Dermis blood vessel endothelial cell (primary cell): ENCODE measurements at places on chromosomes 3 and 15. TPM values are rescaled to one million over a fixed set of nuclear protein-coding genes. Genes with fewer than 3 reads are reported as not detected.

The TLR9 gene
- under 0.01 TPM in 1 of 2 replicates, not detected in the other for total RNA-seq

The C3orf49 gene
- not detected in 2 replicates for total RNA-seq

The CCR5 gene
- total RNA-seq: not detected in 2 replicates

The FSD2 gene
- total RNA-seq: not detected in 2 replicates

DNA sequence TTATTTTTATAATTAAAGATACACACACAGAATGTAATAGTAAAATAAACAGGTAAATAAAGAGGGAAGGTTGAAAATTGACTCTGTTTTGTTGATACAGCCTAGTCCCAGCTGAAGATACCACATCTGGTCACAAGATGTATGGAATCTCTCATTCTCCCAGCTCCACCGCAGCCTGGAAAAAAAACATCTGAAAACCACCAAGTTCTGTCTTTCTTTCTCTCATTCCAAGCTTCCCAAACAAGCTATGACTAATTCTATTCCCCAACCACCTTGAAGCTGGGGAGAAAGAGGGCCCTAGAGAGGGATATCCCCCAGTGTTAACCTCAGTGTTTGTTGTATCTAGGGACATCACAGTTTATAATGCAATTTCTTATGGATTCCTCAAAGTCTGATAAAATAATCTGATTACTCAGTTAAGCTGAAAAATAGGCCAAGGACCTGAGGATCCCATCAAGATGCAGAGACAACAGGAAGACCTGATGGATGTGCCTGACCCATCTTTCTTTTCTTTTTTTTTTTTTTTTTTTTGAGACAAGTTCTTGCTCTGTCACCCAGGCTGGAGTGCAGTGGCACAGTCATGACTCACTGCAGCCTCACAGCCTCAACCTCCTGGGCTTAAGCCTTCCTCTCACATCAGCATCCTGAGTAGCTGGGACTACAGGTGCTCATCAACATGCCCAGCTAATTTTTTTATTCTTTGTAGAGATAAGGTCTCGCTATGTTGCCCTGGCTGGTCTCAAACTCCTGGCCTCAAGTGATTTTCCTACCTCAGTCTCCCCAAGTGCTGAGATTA, 38.1 kb downstream of the SRGAP3 start:
- DNase-seq: no peak

- DNase-seq: no peak
These were observed 9.6 kb upstream of the TIPARP start for GRCh38 chr3:156664831-156665178.

- no peak for DNase-seq
These were observed 575.6 kb downstream of the GRM7 start for GRCh38 chr3:7436542-7436941.

DNA sequence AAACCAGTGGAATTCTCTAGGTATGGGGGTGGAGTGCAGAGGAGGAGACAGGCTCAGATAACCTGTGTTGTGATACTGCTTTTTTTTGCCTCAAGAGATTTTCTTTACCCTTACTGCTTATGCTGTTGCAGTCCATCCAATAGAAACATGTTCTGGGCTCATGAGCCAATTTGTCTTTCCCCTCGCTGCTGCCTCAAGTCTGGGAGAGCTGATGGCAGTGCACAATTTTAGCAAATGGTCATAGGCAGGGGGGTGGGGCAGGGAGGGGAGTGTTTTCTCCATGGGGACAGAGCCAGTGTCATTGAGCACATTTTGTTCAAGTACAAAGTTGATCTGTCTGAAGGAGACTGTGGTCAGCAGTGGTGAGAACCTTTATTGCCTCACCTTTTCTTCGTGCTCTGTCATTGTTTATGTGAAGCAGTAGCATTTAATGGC, 134.9 kb downstream of the MBNL1 start:
- DNase-seq: no peak
